T47D (cell line): ENCODE measurements at places on chromosomes 5 and 9.

GRCh38 chr5:104111632-104112031, 549.0 kb upstream of the NUDT12 start:
- DNase-seq, result no peak

DNA sequence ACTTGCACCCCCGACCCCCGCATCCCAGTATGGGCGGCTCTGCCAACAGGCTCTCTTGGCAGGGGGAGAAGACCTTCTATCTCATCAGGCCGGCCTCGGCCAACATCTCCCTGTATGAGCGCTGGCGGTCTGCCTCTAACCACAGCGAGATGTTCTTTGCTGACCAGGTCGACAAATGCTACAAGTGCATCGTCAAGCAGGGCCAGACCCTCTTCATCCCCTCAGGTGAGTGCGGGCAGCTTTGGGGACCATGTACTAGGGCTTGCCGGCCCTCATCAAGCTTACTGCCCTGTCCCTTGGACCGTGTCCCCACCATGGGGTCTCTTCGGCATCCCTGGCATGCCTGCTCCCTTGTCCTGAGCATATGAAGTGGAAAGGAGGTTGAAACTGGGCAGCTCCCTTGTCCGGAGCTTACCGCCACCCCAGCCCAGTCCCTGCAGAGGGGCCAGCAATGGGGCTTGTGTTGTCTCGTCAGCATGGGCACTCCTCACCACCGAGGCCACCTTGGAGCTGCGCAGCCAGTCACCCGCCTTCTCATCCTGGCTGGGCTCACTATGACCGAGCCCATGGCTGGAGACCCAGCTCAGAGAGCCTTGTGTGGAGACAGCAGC, 78.1 kb downstream of the PHF2 start:
- no peak for DNase-seq

- no peak for DNase-seq
Measured at GRCh38 chr5:118491351-118491750, 497.0 kb downstream of the DTWD2 start.

DNA sequence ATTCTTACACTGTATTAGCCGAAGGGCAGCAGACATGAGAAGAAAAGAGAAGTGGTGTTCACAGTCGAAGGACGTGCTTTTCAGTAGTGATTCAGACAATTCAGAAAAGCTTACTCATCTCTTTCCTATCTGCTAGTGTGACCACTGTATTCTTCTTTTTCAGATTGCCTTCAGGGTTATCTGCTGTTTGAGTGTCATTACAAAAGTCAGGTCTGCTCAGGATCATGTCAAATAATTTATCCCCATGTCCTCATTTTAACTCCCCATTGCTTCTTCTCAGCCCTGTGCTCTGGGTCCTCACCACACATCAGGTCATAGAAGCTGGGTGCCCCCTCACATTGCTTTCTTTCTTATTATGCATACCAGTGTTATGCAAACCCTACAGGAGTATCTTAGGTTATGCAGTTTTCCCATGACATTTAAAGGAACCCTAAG, 394.0 kb downstream of the CETN3 start:
- DNase-seq, result no peak

DNA sequence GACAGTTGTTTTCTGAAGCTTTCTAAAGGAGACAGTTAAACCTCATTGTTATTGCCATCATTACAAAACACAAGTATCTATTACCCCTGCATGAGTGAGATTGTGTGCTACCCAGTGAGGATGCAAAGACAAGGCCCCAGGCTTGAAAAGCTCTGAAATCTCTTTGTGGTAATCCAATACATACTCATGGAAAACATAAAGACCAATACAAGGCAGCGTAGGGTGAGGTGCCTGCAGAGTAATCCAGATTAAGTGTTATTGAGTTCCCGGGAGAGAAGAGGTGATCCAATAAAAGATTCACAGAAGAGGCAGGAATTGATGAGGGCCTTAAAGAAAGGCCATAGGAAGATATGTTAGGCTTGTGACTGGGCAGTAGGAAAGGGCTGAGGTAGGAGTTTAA, 150.1 kb downstream of the MEF2C start:
- DNase-seq, result no peak

GRCh38 chr5:177985430-177986040, 10.5 kb downstream of the PROP1 start:
- no peak for DNase-seq

GRCh38 chr9:99895510-99895909, 10.9 kb upstream of the STX17 start:
- DNase-seq, result no peak

GRCh38 chr5:179288101-179288808, 57.0 kb downstream of the ADAMTS2 start:
- no peak for DNase-seq

DNA sequence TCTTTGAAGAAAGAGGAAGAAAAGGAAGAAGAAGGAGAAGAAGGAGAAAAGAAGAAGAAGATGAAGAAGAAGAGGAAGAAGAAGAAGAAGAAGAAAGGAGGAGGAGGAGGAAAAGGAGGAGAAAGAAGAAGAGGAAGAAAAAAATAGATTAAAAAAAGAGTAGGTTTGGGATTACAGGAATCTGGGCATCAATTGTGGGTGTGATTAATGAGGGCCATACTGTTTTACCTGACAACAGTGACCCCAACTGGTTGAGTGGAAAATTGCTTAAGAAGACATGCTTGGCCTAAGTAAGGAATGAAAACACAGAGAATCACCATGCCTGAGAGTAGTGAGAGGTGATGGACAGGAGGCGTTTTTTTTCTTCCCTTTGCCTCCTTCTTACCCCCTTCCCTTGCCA, 114.6 kb downstream of the FAM170A start:
- DNase-seq, result peak; percentile 21

DNA sequence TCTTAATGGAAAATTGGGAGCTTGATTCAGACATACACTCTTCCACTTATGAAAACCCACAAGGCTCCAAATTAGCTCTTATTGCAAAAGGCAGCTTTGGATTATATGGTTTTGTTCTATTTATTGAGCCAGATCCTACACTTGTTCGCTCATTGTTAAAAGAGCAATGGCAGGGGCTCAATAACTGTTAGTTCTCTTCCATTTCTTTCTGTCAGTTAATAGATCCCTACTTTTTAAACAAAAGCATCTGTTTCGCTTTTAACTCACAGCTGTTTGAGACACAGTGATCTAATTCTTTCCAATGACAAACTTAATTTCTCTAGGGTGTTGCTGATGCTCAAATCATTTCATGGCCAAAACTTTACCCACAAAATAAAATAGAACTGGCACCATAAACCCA, 11.7 kb downstream of the C5 start:
- DNase-seq, result no peak

DNA sequence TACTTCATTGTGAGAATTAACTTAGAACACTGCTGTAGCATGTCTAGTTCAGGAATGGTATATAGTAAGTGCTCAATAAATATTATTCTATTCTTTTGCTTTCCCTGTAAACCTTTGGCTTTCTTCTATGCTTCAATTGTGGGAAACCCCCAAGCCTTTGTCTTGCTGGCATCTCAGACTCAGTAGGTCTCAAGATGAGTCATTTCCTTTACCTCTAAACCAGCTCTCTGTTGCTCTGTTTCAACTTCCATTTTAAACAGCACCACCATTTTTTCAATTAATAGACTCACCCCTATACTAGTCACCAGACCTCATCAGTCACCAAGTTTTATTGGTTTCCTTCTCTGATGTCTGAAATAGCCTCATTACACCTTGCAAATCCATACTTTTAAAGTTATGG, 43.5 kb downstream of the DMAC1 start:
- DNase-seq, result no peak

DNA sequence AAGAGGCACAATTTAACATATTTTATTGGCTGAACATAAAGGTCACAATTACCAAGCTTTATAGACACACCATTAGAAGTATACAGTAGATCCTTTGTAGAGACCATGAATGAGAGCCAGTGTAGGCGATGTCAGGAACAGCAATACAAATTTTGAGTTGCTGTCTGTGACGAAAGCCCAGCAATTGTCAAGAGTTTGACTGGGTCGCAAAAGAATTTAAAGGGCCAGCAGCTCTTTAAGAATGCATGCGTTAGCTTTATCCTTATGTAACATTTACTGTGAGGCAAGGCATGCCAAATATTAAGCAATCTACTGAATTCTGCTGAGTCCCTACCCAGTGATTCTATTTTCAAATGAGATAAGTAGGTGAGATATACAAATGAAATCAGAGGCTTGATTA, 236.9 kb downstream of the ARRDC3 start:
- DNase-seq, result no peak

DNA sequence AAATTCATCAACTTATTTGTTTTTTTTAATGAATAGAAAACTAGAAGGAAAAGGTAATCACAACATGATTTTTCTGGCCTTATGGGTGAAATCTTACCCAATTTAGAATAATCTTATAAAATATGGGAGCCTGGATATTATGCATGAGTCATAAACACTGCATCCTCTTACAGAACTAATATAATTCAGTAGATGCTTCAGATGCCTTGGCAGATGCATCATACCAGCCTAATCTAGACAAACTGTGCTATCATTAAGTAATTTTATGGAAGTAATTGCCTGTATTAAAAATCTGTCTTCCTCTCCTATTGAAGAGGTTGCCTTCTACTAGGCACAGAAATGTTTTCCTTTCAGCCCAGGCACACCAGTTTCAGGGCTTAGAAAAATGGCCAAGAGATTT, 2384.6 kb upstream of the WWC1 start:
- no peak for DNase-seq

GRCh38 chr9:137492464-137493363, 33.6 kb upstream of the NSMF start:
- no peak for DNase-seq

DNA sequence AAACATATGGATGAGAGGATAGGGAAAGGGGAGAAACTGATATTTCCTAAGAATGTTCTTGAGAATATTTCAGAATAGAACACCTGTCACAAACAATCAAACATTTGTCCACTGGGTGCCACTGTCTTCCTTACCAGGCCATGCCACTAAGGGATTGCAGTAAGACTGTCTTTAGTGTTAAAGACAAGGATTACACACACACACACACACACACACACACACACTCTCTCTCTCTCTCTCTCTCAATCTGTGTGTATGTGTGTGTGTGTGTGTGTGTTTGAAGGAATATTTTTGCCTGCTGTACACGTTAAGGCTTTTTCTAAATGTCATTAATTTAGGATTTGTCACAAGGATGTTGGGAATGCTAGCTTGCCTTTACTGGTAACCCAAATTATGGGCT, 54.4 kb downstream of the CCDC192 start:
- peak; percentile 47 for DNase-seq

DNA sequence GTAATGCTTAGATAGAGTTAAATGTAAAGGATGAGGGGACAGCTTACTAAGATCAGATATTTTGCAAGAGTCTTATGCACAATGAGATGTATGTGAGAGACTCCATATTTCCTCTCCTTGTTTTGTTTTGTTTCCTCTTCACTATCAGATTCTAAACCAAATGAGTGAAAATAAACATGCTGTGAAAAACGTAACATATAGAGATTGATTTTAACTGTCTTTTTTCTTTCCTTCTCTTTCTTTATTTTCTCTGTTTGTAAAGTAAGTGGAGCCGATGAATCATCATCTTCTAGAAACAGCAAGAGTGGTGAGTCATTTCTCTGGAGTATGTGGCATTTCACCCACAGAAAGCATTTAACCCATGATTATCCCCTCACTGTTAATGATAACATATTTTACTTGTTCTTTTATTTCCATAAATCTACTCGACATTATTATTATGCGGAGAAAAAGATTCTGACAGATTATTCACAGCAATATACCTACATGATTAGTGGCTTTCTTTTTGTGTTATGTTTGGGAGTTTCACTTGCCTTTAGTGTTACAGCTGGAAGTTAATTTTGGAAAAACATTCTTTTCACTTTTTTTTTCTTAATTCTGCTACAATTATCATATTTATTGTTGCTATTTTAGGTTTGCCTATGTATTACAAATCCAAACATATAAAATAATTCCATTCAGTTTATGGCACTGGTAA, 2.1 kb upstream of the ANXA1 start:
- DNase-seq, result no peak

GRCh38 chr9:75889977-75890471, 449 bp upstream of the PCSK5 start:
- peak; percentile 13 for DNase-seq

DNA sequence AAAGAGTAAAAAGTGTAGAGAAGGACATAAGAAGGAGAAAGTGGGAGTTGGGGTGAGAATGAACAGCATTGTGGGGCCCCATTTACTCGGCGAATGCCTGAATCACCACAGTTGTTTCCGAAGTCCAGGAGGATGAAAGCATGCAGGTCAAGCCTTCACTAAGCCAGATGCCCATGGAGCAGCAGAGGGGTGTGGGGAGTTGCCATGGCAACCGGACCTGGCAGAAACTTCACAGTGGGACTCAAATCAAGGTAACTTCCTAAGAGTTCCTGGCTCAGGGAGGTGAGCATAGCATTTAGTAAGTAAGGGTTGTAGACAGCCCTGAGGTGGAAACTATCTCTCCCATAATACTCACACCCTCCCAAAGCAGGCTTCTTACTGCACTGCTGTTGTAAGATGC, 357.1 kb downstream of the TRIM32 start:
- DNase-seq, result no peak

- no peak for DNase-seq
Measured at GRCh38 chr5:72472031-72472430, 35.2 kb downstream of the ZNF366 start.

DNA sequence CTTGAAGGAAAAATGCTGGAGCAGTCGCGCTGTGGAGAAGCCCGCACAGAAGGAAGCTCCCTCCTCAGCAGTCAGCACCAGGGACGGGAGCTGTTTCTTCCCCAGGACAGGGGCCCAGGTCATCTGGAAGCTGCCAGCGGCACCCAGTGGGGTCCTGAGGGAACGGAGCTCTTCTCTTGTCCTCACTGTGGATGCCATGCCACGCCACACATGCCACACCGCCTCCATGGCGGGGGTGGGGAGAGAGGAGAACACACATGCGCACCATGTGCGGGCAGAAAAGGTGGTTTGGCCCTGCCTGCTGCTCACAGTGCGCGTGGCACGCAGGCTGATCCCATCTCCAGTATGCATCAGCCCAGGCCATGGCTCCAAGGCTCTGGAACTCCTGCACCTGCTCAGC, 41.7 kb upstream of the ZNF354B start:
- DNase-seq, result no peak

GRCh38 chr5:121976979-121977378, 15.2 kb downstream of the SRFBP1 start:
- DNase-seq, result no peak

DNA sequence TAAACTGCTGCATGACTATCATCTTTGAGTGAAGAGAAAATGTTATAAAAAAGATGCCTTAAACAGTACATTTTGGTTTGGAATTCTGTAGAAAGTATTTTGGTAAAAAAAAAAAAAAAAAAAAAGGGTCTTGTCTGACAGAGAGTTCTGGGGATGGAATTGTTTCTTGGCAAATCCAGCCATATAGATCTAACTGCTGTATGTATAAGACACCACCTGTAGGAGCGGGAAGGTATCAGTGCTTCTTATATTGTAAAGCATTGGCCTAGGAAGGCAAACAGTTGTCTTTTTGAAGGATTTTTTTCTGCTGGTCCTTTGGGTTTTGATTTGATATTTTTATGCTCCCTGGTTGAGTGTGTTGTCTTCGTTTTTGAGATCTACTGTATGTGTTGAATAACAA, 2.8 kb downstream of the PURA start:
- peak; percentile 51 for DNase-seq

- DNase-seq, result no peak
Measured at GRCh38 chr9:90929626-90930025, 128.0 kb downstream of the SYK start.

- no peak for DNase-seq
Measured at GRCh38 chr9:133826289-133827085, 88.3 kb upstream of the SARDH start.
